Stimulated activated CD4-positive, alpha-beta T cell treated with anti-CD3 and anti-CD28 coated beads, Interleukin-1b, Interleukin-23, amount 100 ng/mL, for 4 hours (primary cell): ENCODE measurements at places on chromosomes 16 and 17.
A peak's percentile ranks its signal among the peaks of the same experiment; 100 is the strongest.

GRCh38 chr16:29649588-29650494 is 13.2 kb upstream of the SPN start:
- no peak for DNase-seq

- DNase-seq = no peak
Measured at GRCh38 chr16:52437277-52437670, 109.7 kb downstream of the TOX3 start.

DNA sequence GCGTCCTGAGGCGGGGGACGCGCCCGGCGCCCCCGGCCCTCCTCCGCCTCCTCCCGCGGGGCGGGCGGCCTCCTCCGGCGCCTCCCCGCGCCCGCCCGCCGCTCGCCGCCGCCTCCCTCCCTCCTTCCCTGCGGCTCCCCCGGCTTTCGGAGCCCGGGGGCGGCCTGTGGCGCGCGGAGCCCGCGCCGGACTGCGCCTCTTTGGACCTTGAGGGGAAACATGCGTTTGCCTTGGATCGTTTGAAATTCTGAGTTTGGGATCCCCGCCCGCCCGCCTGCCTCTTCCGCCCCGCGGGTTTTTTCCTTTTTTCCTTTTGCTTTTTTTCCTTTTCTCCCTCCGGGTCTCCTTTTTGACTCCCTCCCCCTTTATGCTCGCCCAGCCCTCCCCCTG is 390 bp downstream of the ZNRF1 start:
- peak; percentile 21 for DNase-seq

GRCh38 chr16:67395105-67395457 is 1.8 kb upstream of the TPPP3 start:
- DNase-seq = no peak

DNA sequence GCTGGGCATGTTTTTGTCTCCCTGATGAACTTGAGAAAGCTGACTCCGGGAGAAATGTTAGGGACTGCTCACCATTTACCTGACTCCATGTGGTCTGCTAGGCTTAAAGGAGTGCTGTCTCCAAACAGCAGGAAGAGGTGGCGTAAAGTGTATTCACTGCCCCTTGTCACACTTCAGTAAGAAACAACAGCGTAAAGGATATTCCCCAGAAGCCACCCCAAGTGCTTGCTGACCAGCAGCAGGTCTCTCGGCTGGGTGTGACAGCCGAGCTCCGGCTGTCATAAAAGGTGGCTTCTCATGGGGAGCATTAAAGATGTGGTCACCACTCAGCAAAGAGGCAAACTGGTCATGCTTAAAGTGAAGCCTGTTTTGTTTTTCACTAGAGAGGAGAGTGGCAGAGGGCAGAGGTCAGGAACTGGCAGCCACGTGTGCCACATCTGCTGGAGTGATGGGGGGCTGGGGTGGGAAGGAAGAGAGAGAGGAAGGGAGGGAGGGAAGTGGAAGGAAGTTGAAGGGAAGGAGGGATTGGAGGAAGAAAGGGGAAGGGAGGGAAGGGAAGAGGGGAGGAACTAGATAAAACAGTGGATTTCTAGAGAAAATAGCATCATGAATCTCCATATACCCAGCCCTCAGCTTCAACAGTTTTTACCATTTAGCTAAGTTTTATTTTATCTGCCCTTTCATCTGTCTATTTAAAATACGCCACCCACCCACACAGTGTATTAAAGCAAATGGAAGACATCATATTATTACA is 119.3 kb downstream of the CLEC16A start:
- DNase-seq = no peak

- no peak for DNase-seq
Measured at GRCh38 chr17:76593959-76594358, 8.3 kb upstream of the ST6GALNAC2 start.

GRCh38 chr17:81310949-81311550 is 15.9 kb upstream of the SLC38A10 start:
- no peak for DNase-seq

GRCh38 chr17:29042679-29043538 is at the start of gene PIPOX:
TSS of gene PIPOX (plus strand) at chr17:29043141. CDS start at chr17:29043226, 85 bp downstream.
- no peak for DNase-seq

DNA sequence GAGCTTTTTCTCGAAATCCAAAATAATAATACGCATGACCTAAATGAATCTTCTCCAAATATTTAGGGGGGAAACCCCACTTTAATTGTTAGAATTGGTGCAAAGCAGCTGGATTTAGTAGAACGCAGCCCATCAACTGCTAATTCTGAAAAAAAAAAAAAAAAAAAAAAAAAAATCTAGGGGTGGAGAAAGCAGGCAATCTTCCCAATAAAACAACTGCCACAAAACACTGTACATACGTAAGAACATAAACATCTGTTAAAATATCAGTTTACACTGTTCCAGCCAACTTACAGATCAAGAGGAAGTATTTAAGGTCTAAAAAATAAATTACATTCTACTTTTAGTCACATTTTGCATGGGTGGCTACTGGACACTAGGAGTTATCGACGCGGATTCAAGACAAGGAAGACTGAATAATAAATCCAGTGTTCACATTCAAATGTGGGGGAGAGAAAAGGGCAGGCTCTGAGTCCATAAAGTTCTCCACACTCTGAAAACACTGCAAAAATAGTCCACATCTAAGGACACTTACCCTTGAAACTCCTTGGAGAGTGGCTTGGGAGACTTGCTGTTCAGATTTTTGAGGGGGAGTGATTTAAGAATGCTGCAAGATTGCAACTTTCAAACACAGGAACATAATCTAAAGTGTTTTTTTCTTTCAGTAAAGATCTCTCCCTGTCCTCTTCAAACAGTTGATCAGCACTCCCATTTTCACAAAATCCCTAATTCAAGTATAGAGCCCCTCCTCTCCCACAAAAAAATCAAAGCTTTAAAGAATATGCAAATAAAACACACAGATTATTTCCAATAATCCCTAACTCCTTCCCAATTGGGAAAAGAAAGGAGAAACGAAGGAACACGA is 1.3 kb downstream of the APPBP2 start:
- no peak for DNase-seq

- no peak for DNase-seq
Measured at GRCh38 chr17:16975744-16976625, 4.1 kb upstream of the TNFRSF13B start.

- DNase-seq = no peak
Measured at GRCh38 chr16:55853114-55853513, 20.2 kb upstream of the CES1 start.

DNA sequence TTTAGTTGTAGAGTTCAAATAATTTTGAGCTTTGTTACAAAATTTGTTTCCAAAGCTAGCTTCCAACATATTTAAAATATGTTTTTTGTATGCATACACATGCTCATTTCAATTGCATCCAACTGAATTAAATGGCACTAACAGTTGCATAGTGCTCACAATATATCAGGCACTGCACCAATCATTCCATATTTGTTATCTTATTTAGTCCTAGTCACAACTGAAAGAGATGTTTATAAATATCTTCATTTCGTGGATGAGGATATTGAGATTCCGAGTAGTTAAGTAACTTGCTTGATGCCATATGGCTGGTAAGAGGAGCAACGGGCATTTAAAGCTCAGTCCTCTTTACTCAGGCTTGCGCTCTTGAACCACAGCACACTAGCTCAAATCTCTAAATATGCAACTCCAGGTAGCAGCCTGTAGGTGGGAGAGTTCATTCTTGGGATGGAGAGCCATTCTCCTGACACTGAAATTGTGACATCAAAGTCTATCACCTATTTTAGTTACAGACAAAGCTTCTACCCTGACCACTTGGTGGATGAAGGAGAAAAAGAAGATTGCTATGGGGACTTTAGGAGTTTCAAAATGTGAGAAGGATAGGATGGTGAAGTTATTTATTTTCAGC is 118.0 kb upstream of the CA10 start:
- DNase-seq = no peak

- DNase-seq = no peak
Measured at GRCh38 chr16:12788758-12789157, 14.9 kb downstream of the CPPED1 start.

DNA sequence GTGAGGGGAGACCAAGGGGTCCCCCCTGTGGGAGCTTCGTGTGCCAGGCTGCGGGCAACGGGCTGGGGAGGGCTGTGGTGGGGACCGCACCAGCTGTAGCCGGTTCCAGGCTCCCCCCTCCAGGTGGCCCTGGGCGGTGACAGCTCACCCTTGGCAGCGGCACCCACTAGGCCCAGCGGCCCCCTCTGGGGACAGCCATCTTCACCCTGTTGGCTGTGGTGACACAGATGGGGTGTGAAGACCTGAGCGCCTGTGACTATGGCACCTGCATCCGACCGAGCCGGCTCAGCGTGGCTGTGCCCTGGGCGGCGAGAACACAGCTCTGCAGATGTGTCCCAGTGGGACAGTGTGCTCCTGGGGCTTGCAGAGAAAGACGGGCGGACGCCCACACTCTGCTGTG is 1.1 kb upstream of the C1QTNF8 start:
- DNase-seq = no peak

DNA sequence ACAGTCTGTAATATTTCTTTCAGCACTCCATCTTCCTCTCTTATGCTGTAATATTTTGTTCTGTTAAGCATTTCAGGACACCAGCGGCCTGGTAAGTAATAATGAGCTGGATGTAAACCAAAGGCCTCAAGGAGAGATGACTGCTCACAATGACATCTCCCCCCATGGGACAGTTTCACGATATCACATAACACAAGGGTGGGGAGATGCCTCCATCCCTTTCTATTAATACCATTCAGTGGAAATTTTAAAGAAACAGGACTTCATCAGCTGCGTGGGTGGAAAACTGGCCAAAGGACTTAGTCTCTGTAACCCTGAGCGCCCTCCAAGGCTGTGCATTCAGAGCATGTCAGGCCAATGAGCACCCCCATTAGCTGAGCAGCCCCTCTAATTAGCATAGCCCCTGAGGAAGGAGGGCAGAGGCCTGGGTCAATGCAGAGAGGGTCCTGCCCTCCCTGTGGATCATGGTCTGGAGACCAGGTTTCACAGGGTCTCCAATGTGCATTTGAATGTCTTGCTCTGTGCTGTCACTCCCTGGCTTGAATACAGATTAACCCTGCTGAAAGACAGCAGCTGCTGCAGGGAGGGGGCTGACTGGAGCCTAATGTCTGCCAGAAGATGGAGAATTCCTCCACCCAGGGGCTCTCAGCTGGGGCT is 156.4 kb downstream of the HS3ST2 start:
- no peak for DNase-seq

DNA sequence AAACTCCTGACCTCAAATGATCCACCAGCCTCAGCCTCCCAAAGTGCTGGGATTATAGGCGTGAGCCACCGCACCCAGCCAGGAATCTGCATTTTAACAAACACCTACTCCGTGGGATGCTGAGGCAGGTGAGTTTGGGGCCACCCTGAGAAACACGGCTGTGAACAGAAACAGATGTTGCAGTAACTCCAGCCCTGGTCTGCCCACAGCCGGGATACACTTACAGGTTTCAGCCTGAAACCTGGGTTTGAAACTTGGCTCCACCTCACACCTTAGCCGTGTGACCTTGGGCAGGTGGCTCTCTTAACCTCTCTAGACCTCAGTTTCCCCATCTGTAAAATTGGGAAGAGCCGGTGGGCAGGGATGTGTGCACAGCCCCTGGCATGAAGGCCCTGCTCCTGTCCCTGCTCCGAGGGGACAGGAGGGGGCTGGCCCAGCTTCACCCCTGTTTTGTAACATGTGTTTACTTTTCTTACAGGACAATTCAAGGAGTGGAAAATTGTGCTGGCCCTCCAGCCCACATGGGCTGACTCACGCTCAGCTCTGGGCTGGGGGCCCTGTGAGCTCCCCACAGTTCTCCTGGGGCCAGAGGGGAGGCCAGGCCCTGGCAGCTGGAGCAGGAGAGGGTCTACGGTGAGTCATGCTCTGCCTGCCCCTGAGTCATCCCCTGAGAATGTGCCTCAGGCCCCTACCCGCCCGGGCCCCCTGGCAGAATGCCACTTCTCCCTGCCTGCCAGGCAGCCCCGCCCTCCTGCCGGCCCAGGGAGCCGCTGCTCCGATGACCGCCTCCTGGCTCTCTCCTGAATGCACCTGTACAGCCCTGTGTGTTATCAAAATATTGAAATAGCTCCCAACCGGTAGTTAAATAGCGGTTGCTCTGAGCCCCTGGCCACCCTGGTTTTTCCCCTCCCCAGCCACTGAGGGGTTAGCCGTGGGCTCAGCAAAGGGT is 7.7 kb upstream of the PPL start:
- no peak for DNase-seq

DNA sequence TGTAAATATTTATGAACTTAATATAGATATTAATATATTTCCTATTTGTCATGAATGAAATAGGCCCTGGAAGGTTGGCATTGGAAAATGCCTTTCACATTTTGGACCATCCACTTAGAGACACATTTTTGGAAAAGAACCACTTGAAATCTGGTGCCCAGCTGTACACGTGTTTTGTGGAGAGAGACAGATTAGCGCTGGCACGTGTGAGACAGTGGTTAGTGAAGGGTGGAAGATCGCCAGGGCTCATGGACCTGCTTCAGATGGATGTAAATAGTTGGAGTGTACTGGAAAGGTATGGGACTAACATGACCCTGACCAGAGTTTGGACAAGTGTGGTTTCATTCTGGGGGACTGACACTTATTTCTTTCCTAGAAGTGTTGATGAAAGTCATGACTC is 222.9 kb downstream of the PRKCA start:
- no peak for DNase-seq

DNA sequence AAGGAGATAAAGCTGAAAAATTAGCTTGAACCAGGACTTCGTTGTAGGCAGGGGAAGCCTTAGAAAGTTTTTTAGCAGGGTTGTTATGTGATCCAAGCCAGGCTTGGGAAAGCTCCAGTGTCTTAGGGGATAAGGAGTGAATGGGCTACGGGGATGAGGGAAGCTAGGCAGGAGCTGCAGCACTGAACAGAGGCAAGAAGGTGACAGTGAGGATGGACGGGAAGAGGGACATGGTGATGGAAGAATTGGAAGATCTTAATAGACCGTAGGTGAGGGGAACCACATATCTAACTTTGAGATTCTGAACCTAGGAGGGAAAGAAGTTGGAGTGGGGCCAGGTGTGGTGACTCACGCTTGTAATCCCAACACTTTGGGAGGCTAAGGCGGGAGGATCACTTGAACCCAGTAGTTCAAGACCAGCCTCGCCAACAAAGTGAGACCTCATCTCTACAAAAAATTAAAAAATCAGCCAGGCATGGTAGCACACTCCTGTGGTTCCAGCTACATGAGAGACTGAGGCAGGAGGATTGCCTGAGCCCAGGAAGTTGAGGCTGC is 3.2 kb downstream of the RHBDL3 start:
- no peak for DNase-seq

DNA sequence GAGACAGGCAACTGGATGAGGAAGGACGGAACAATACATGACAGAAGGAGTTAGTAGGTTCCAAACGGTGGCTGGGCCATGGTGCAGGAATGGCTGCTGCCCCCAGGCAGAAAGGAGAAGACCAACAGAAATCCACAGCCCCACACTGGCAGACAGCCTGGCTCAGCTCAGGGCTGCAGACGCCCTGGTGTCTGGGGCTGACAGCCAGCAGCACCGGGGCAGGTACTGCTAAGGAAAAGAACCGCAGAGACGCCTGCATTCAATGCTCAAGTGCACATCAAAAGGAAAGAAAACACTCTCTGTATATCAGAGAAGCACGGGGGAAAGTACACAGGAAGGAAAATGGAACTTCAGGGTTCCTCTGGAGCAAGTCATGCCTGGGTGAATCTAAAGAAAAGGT is 53.4 kb downstream of the GAS7 start:
- DNase-seq = no peak
